ENCODE measurements at places on chromosomes 4 and X. TPM values are rescaled to one million over a fixed set of nuclear protein-coding genes. Genes with fewer than 3 reads are reported as not detected.

The UGT8 gene
- 1.2 TPM for total RNA-seq

- DNase-seq, result no peak
Measured at GRCh38 chrX:70592091-70592490, 147.5 kb downstream of the DLG3 start.

DNA sequence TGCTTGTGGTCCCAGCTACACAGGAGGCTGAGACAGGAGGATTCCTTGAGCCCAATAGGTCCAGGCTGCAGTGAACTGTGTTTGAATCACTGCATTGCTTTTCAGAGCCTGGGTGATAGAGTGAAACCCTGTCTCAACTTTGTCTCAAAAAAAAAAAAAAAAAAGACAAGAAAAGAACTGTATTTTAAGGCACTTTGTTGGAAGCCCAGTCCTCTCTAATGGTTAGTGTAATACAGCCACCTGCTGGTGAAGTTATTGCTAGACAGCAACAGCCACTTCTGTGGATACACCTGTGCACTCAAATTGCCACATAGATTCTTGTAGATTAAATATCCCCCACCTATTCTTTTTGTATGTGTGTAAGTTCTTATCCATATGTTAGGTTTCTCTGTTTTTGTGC lies 10.1 kb upstream of the FGG start:
- no peak for DNase-seq
- no peak overlapping the region for H3K27ac ChIP-seq
- H3K4me3 ChIP-seq, result no peak overlapping the region
- no peaks in the 10 kb centered on the region for H3K36me3 ChIP-seq

The EVC gene
- 24.3 TPM for total RNA-seq

DNA sequence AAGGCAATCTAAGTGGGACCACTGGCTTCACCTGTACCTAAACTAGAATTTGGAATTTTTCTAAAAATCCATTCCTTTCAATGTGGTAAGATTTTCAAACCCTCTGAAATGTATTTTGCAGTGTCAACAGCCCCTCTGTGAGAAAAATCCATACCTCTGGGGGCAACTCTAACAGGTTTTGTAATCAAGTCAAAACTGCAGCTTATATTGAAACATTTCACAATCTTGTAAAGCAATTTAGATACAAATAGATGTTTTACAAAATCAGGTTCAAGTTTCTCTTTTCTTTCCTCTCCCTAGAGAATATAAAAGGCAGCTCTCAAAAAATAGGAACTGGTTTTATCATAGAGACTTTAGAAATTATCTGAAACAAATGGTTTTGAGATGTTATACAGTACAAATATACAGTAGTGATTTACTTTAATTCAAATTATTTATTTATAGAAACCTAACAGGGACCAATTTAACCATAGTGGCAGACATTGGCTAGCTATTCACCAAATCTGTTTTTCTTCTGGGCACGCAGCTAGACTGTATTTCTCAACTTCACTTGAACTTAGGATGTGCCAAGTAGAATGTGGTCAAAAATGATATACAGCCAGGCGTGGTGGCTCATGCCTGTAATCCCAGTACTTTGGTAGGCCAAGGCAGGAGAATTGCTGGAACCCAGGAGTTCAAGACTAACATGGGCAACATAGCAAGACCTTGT lies 36.3 kb upstream of the SPINK2 start:
- no peaks in the 10 kb centered on the region for H3K4me1 ChIP-seq
- no peaks in the 10 kb centered on the region for H3K27me3 ChIP-seq
- no peaks in the 10 kb centered on the region for H3K36me3 ChIP-seq
- no peak overlapping the region for H3K27ac ChIP-seq

GRCh38 chrX:153938226-153938786 lies 3.5 kb upstream of the NAA10 start:
- no peak for DNase-seq
- H3K27me3 ChIP-seq, result no peaks in the 10 kb centered on the region
- peaks cover 9% of the 10 kb centered on the region for H3K4me1 ChIP-seq
- no peak overlapping the region for H3K27ac ChIP-seq
- no peaks in the 10 kb centered on the region for H3K36me3 ChIP-seq

The SHROOM2 gene
- total RNA-seq, result 9.3 TPM

GRCh38 chr4:1333256-1333655 lies 13.8 kb upstream of the UVSSA start:
- H3K27me3 ChIP-seq, result no peaks in the 10 kb centered on the region
- no peak overlapping the region for H3K27ac ChIP-seq
- peaks cover 65% of the 10 kb centered on the region for H3K36me3 ChIP-seq
- H3K4me1 ChIP-seq, result peaks cover 11% of the 10 kb centered on the region
- peak; percentile 49 for DNase-seq
- no peak overlapping the region for H3K4me3 ChIP-seq

The RXFP1 gene
- total RNA-seq, result 6.9 TPM

DNA sequence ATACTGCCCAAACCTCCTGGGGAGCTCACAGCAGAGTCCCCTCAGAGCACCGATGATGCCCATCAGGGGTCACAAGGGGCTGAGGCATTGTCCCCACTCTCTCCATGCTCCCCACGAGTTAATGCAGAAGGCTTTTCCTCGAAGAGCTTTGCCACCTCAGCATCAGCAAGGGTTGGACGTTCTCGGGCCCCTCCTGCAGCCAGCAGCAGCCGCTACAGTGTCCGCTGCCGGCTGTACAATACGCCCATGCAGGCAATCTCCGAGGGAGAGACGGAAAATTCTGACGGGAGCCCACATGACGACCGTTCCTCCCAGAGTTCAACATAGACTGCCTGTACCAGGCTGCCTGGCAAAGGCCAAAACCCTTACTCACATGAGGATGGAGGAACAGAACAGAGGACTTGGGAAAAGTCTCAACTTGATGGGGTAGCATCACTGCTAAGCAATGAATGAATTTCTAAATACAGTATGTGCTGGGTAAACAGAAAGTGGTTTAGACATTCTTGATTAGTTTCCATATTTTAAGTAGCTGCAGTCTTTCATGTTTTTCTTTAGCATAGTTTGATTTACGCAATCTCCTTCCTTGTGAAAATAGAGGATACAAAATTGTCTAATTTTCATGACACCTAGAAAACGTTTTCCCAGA lies 5.0 kb upstream of the SCML1 start:
- no peaks in the 10 kb centered on the region for H3K27me3 ChIP-seq
- no peak overlapping the region for H3K4me3 ChIP-seq
- H3K27ac ChIP-seq, result no peak overlapping the region
- no peak for DNase-seq

The CACNA1F gene
- total RNA-seq, result 1.4 TPM

The IGSF1 gene
- total RNA-seq, result 0.09 TPM

DNA sequence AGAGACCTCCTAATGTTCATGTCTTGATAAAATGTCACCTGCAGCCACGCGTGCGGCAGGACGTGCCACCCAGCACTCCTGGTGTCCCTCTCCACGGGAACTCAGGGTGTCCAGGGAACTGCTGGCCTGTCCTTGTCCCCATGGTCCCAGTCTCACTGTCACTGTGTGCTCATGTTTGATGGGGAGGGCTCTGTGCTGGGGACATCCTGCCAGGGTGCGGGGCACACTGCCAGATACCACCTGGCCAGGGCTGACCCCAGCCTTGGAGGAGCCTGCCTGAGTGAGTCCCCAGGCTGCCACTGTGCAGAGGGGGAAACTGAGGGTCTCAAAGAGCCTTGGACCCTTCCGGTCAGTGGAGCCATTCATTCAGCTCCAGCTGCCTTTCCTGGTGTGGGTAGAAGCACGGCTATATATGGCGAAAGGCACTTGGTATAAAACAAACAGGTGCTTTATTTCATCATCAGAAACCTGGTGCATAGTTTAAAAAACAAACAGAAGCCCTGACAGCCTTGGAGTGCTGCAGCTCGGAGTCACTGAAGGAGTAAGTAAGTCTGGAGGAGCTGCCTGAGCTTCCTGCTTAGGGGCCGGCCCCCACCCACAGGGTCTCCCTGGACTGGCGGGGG lies 33.0 kb downstream of the NOP14 start:
- peak overlapping the region; percentile 97 for H3K27ac ChIP-seq
- H3K4me1 ChIP-seq, result peaks cover 52% of the 10 kb centered on the region
- H3K4me3 ChIP-seq, result no peak overlapping the region
- no peaks in the 10 kb centered on the region for H3K27me3 ChIP-seq

DNA sequence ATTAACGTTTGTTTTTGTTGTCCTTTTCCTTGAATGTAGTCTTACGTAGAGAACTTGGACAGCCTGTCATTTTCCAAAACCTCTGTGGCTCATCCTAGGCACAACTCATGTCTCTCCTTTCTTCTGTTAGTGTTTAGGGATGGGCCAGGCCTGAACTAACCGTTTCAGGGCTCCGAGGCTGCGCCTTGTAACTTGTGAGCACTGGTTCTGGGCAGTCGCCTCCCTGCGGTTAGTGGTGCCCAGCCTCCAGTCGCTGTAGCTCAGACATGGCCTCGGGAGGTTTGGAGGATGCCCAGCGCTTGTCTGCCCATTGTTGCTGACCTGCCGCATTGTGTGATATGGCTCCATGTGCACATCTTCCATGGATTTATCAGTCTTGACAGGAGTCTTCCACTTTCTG lies 32.8 kb downstream of the TMEM131L start:
- DNase-seq, result no peak
- H3K4me1 ChIP-seq, result peaks cover 13% of the 10 kb centered on the region
- H3K27ac ChIP-seq, result no peak overlapping the region
- H3K27me3 ChIP-seq, result no peaks in the 10 kb centered on the region
- no peaks in the 10 kb centered on the region for H3K36me3 ChIP-seq

The EDA gene
- total RNA-seq, result 5.5 TPM

GRCh38 chr4:152591876-152592275 lies 56.0 kb upstream of the FBXW7 start:
- H3K36me3 ChIP-seq, result no peaks in the 10 kb centered on the region
- no peak overlapping the region for H3K27ac ChIP-seq
- H3K4me1 ChIP-seq, result peaks cover 5% of the 10 kb centered on the region
- no peaks in the 10 kb centered on the region for H3K27me3 ChIP-seq

DNA sequence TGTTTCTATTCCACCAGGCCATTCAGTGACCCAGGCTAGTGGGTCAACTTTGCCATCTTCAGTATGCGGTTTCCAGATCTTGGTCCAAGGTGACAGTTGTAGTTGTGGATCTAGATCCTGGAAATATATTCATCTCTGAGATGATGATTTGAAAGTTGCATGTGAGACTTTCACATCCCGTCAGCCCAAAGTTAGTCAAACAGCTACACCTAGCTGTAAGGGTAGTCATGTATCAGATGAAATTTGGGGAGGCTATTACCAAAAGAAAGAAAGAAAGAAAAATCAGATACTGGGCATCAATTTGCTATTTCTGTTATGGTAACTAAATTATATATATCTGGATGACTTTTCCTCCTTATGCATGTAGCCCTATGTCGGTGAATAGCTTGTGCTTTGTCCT lies 259.4 kb upstream of the ARX start:
- DNase-seq, result no peak
- no peak overlapping the region for H3K27ac ChIP-seq
- H3K27me3 ChIP-seq, result no peaks in the 10 kb centered on the region
- H3K4me3 ChIP-seq, result no peak overlapping the region
- no peaks in the 10 kb centered on the region for H3K36me3 ChIP-seq

GRCh38 chrX:9393571-9393970 lies 71.3 kb upstream of the TBL1X start:
- H3K4me1 ChIP-seq, result no peaks in the 10 kb centered on the region
- no peaks in the 10 kb centered on the region for H3K36me3 ChIP-seq
- DNase-seq, result no peak
- H3K4me3 ChIP-seq, result no peak overlapping the region
- no peak overlapping the region for H3K27ac ChIP-seq
- no peaks in the 10 kb centered on the region for H3K27me3 ChIP-seq

DNA sequence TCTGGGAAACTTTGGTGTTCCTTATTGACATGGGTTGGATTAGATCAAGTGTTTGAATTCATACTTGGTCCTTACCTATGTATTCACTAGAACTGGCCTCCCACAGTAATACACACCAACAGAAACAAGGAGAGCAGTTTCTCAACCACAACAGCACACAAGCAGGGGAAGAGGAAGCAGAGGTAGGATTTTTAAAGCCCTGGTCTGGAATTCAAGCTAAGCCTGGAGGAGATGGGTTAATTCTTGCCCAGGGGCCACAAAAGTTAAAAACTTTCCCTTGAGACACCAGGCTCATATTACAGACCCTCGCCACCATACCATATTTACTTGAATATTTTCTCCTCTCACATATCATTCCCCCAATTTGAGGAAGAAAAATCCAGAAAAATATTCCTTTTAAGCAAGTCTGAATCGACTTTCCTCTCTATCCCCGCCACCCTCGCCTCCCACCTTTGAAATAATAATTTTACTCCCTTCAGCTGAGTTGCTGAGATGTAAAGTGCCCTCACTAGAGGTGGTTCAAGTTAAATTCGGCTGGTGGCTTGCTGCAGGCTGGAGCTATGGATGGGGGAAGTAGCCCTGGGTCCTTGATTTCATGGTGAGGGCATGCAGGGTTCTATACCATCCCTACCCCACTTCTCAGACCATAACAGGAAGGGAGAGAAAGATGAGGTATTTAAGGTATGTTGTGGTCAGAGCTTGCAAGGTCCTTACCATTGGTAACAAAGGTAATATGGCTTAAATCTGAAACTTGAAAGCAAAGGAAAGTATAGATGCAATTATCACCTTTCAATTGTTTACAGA lies 440.2 kb downstream of the INPP4B start:
- peaks cover 19% of the 10 kb centered on the region for H3K4me1 ChIP-seq
- H3K27ac ChIP-seq, result peak overlapping the region; percentile 9
- DNase-seq, result no peak

- DNase-seq, result peak; percentile 70
- H3K4me3 ChIP-seq, result no peak overlapping the region
- H3K27me3 ChIP-seq, result no peaks in the 10 kb centered on the region
- H3K27ac ChIP-seq, result no peak overlapping the region
- H3K4me1 ChIP-seq, result no peaks in the 10 kb centered on the region
Measured at GRCh38 chr4:38233727-38234480, 273.7 kb downstream of the PTTG2 start.

DNA sequence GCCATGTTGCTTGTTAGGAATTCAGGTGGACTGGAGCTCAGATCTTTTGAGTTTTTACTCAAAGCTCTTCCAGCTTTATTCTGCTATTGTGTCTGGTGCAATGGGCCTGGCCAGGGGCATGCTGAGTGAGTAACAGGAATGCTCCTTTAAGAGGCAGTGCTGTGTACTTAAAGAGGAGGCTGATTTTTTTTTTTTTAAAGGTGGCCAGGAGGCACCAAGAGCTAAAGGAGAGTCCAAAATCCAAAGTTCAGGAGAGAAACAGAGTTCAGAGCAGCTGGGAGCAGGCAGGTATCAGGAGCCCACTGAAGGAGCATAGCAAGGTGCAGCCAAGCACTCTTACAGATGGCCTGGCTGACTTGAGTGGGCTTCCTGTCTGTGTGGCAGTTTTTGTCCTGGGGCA lies 178.7 kb downstream of the FMR1NB start:
- no peaks in the 10 kb centered on the region for H3K27me3 ChIP-seq
- DNase-seq, result no peak
- H3K27ac ChIP-seq, result no peak overlapping the region
- H3K36me3 ChIP-seq, result no peaks in the 10 kb centered on the region
- no peaks in the 10 kb centered on the region for H3K4me1 ChIP-seq
- H3K4me3 ChIP-seq, result no peak overlapping the region

The CENPI gene
- total RNA-seq, result 1.4 TPM

- DNase-seq, result no peak
- no peak overlapping the region for H3K4me3 ChIP-seq
- H3K27ac ChIP-seq, result no peak overlapping the region
- peaks cover 30% of the 10 kb centered on the region for H3K4me1 ChIP-seq
- H3K36me3 ChIP-seq, result peaks cover 28% of the 10 kb centered on the region
Measured at GRCh38 chr4:145132511-145133098, 34.5 kb downstream of the ABCE1 start.

The TMEM35A gene
- total RNA-seq, result 1.5 TPM

All from lower lobe of right lung (tissue), 2 donors.